ENCODE measurements at places on chromosomes 12 and 14.

DNA sequence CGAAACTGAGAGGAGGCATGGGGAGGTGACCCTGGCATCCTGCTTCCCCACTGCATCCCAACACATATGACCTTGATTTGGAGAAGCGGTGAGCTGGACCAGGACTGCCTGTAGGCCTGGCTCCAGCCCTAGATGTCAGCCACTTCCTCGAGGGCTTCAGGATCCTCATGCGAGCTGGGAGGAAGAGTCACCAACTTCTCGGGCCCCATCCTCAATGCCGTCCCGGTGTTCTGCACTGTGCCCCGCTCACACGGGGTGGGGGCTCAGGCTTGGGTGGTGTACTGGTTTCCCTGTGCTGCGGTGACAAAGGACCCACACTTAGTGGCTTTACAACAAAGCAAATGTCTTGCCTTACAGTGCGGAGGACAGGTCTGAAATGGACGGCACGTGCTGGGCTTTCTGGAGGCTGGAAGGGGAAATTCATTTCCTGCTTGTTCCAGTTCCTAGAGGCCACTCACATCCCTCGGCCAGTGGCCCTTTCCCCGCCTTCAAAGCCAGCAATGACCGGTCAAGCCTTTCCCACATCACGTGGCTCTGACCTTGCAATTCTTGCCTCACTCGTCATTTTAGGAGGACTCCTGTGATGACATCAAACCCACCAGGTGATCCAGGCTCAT, 298.1 kb upstream of the RTL1 start:
- no peak for DNase-seq

DNA sequence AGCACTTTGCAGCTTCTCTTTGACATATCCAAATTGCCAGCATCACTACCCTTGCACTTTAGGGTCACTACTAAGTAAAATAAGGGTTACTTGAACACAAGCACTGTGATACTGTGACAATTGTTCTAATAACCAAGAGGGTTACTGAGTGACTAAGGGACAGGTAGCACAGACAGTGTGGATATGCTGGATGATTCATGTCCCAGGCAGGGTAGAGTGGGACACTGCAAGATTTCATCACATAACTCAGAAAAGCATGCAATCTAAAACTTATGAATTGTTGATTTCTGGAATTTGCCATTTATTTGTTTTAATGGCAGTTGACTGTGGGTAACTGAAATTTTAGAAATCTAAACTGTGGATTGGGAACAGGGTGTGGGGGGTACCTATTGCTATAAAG, 218.8 kb downstream of the KITLG start:
- no peak for DNase-seq

- no peak for DNase-seq
Observed at GRCh38 chr14:68137704-68138619, 318.4 kb downstream of the RAD51B start.

GRCh38 chr14:38257507-38257906, 1.6 kb upstream of the CLEC14A start:
- no peak for DNase-seq

- no peak for DNase-seq
Observed at GRCh38 chr12:80677994-80678393, 29.4 kb upstream of the MYF6 start.

- DNase-seq: no peak
Observed at GRCh38 chr14:22202313-22202712, 386.7 kb downstream of the DAD1 start.

GRCh38 chr14:88986146-88986841, 161.8 kb downstream of the TTC8 start:
- no peak for DNase-seq

- DNase-seq: no peak
Observed at GRCh38 chr12:130521375-130522124, 183.9 kb downstream of the PIWIL1 start.

- DNase-seq: no peak
Observed at GRCh38 chr14:93090826-93091555, 24.7 kb downstream of the ITPK1 start.

DNA sequence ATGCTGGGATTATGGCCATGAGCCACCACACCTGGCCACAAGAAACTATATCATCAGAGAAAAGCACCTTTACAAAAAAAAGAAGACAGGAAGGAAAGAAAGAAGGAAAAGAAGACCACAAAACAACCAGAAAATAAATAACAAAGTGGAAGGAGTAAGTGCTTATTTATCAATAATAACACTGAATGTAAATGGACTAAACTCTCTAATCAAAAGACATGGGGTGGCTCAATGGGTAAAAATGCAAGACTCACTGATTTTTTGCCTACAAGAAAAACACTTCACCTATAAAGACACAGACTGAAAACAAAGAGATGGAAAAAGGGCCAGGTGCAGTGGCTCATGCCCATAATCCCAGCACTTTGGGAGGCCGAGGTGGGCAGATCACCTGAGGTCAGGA, 65.7 kb downstream of the MAPKAPK5 start:
- DNase-seq: no peak

DNA sequence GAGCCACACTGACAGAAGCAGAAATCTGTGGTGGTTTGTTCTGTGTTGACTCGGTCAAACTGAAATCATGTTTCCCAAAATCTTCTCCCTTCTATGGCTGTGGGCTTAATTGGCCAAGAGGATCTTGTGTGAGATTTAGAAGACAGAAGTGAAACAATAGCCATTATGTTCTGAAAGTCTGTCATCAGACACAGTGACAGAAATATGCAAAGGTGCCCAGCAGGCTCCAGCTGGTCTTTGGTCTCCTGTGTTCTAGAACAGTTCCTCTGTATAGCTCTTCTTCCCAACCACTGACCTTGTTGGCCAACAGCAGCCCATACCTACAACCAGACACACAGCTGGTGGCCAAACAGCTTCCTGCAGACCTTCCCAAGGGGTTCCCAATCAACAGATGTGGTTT, 25.0 kb upstream of the COCH start:
- DNase-seq: no peak

DNA sequence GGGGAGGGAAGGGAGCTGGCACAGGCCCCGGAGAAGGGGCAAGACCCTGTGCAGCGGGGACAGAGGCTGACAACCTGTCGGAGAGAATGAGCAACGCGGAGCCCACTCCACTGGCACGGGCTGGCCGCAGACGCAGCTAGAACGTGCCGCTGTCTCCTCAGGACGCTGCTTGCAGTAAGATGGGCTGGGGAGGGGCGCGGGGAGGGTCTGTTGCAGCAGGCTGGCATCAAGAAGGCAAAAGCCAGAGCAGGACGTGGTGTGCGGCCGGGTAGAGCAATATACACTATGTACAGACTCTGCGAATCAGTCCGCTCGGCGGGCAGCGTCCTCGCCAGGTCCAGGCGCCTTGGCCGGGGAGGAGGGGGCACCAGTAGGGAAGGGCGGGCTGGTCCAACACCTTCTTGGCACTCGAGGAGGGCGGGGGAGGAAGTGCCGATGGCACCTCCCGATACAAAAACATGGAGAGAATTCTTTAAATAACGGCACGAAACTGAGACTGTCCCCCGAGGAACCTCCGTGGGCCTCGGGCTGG, 19.8 kb downstream of the RAB35 start:
- no peak for DNase-seq

GRCh38 chr12:101839324-101840283, 8.8 kb upstream of the GNPTAB start:
- DNase-seq: peak; percentile 79

DNA sequence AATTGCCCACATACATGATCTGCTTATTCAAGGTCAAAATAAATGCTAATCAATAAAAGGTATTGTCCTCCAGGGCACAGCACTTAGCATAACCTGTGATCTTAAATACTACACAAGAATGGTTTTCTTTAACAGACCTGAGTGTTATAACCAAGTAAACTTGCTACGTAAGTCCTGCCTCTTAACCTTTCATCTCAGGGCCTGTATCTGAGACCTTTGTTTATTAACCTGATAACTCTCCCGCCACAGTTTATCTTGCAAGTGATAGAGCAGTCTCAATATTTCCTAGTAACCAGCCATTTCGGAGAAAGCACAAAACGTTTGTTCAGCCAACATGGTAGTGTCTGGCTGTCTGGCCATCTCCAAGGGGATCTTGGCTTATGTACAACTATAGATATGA, 88.4 kb downstream of the DUSP6 start:
- no peak for DNase-seq

DNA sequence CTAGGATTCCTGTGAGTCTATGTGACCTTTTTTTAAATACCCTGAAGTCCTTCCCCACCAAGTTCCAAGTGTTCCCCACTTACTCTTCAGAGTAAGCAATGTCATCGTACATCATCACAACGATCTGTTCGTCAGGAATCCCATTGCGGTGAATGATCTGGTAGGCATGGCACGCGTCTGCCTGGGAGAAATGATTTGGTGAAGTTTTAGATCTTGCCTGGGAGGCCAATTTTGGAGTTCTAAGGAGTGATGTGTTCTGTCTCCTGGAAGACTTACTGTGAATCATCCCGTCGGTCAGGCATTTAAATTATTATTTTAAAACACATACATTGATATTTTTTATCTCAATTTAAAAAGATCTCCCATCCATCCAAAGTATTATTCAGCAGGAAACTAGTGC, 29.8 kb downstream of the LGMN start:
- DNase-seq: no peak

- DNase-seq: no peak
Observed at GRCh38 chr12:18057051-18057450, 32.9 kb downstream of the RERGL start.

DNA sequence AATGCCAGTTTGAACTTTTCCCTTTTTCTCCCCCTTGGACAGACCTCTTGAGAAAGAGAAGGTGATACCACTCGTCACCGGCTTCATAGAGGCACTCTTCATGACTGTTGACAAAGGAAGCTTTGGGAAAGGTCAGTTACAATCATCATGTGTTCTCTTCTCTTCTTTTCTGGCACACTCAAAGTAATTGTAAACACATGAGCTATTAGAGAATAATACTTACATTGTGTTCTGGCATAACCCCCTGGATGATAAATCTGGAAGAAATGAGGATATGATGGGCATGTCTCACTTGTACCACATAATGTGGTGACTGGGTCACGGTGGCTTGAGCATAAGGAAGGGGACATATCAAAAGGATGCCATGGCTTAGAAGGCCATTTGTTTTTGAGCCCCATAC, 20.0 kb downstream of the UTP20 start:
- DNase-seq: no peak

GRCh38 chr12:43348221-43348620, 203.8 kb downstream of the ADAMTS20 start:
- no peak for DNase-seq

DNA sequence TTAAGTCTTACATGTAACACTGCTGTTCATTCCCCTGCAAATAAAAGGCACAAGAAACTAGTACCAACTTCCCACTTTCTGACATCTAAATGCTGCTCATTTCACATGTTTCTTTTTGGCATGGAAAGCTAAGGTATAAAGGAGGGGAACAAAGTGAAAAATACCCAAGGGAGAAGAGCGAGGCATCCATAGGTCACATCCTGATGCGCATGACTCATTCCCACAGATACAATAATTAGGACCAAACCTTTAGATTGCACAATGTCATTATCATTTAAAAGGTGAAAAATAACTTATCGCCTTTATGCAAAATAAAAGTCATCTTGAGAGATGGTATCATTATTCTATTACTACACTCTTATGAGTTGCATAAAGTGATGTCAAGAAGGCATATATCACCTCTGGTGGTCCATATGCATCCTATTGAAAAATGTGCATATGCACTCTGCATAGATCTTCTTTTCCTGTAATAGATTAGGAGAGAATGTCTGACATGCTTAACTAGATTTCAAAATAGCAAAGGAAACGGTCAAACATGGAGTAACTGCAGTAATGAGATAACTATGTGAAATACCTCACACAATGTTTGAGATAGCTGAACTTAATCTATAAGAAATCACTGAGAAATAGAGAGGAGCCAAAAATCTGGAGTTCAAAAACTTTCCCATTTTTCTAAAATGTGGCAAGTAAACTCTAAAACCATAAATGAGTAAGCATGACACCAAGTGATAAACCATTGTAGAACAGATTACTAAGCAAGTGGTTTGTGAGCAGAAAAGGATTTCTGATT, 382.5 kb upstream of the TMTC1 start:
- no peak for DNase-seq

GRCh38 chr12:27412047-27412446, 34.5 kb upstream of the SMCO2 start:
- no peak for DNase-seq

- no peak for DNase-seq
Observed at GRCh38 chr14:76115010-76115422, 36.7 kb upstream of the GPATCH2L start.

- no peak for DNase-seq
Observed at GRCh38 chr14:99663386-99664057, 18.6 kb downstream of the HHIPL1 start.

DNA sequence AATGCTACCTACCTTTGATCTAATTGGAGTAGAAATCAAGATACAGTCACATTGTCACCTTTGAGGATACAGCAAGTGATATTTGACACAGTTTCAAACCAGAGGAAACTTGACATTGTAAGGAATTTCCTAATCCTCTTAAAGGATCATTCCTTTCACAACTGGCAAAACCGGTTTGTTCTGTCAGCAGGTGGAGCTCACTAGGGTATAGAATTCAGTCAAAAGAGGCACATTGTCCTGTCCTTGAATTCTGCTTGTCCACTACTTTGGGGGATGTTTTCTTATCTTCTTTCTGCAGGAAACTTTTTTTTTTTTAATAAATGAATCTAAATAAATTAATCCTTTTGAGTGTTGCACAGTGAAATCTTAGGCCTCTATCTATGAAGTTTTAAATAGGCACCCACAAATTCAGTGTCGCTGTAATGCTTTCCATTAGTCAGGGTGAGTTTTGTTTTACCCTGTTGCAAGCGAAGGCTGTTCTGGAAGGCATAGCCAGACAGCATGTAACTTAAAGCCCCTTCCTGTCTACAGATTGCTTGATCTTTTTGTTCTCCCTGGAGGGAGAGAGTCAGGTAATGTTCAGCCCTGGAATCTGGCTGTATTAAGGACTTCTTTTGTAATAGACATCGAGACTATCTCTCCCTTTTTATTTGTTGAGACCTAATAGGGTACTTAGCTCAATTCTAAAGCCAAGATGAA, 285.0 kb upstream of the RGS6 start:
- DNase-seq: no peak

DNA sequence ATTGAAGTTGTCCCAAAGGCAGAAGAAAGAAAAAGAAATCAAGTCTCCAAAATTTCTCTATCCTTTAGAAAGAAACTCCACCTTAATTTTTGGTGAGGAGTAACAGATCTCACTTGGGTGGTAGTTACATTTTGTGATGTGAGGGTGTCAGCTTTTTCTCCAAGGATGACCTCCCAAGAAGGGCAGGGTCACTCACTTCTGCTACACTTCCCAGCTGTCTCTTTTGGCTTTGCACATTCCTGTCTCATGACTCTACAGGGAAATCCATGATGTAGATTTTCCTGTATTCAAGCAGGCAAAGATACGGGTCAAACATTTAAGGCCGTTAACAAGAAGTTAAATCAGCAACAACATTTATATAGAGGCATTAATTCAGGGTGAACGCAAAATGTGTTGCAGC, 1016.4 kb downstream of the NRXN3 start:
- no peak for DNase-seq

DNA sequence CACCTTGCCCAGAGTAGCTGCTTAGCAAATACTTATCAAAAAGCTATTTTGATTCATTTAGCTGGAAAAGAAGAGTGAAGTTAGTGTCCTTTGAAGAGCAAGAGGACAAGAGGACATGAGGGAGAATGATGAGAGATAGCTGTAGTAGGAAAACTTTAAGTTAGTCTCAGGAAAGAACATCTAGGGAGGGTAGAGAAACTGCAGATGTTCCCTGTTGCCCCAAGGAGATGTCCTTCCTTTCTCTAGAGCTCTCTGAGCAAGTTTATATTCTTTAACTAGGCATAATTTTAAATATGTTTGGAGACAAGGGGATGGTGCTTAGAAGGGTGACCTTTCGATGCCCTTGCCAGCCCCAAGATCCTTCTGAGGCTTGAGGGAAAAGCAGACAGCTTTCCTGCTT, 529.1 kb upstream of the TBX3 start:
- no peak for DNase-seq
